ENCODE measurements at places on chromosomes 5 and 9. TPM values are rescaled to one million over a fixed set of nuclear protein-coding genes. Genes with fewer than 3 reads are reported as not detected.

DNA sequence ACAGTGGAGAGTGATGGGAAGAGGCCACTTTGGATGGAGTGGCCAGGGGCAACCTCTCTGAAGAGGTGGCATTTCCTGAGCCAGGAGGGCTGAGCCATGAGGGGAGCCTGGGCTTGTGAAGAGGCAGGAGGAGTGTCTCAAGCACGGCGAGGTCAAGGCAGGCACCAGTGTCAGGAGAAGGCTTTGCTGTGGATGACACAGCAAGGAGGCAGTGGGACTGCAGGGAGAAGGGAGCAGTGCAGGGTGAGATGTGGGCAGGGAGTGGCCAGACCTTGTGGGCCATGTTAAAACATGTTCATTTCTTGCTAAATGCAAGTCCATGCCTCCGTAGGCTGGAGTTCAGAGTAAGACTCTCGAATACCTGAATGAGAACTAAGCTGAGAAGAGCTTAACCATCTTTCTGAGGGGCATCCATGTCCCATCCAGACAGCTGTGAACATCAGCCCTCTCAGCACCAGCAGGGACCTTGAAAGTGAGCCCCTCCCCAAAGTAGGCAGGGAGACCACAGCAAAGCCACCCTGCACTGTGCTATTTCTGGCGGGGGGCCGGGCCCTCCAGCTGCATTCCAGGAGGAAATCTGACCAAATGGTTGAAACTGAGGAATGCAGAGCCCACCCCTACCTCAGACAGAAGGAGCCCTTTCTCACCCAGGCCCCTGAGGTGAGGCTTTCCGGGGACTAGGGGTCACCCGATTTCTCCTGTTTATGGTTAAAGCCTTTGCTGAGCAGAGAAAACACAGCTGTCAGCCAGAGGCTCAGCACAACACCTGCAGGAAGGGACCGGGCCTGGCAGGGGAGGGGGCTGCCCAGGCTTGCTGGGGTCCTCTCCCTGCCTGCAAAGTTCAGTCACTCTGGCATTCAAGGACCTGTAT, 16.1 kb upstream of the ARSI start:
- H3K4me1 ChIP-seq: peaks cover 36% of the 10 kb centered on the region
- H3K36me3 ChIP-seq: no peaks in the 10 kb centered on the region
- H3K27me3 ChIP-seq: no peaks in the 10 kb centered on the region
- no peak overlapping the region for H3K4me3 ChIP-seq
- no peak for DNase-seq

DNA sequence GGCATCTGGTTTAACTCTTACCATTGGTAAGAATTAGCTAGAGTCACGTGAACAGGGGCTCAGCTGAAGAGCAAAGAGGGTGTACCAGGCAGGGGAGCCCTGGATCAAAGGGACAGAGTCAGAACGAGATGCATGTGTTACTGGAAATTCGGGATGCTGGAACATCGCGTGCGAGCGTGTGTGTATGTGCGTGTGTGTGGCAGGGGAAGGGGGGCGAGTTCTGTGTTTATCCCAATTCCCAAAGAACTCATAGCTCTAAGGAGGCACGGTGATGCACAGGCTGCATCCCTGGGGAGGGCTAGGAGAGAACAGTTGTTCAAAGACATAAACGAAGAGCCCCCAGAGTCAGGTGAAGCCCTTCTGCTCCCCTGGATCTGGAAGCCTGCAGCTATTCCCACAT, 353.3 kb downstream of the GADD45G start:
- H3K27ac ChIP-seq: no peak overlapping the region
- H3K4me1 ChIP-seq: no peaks in the 10 kb centered on the region
- no peaks in the 10 kb centered on the region for H3K27me3 ChIP-seq
- DNase-seq: no peak
- H3K4me3 ChIP-seq: no peak overlapping the region
- no peaks in the 10 kb centered on the region for H3K36me3 ChIP-seq

The GALNT12 gene
- total RNA-seq: 13.0 TPM

DNA sequence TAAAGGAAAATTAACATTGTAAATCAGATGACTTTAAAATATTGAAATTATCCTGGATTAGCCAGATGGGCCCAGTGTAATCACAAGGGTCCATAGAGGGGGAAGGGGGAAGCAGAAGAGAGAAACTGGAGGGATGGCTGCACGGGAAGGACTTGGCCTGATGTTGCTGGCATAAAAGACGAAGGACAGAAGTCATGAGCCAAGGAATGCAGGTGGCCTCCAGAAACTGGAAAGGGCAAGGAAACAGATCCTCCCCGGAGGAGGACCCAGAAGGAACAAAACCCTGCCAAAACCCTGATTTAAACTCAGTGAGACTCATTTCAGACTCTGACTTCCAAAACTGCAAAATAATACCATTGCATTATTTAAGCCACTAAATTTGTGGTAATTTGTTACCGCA, 100.2 kb downstream of the ADAMTS2 start:
- H3K36me3 ChIP-seq: no peaks in the 10 kb centered on the region
- no peaks in the 10 kb centered on the region for H3K27me3 ChIP-seq
- H3K4me3 ChIP-seq: no peak overlapping the region
- peaks cover 3% of the 10 kb centered on the region for H3K4me1 ChIP-seq
- no peak for DNase-seq

The PCDHGA2 gene
- total RNA-seq: 0.08 TPM

GRCh38 chr9:134174073-134174449, 9.7 kb upstream of the RNU6ATAC start:
- H3K4me3 ChIP-seq: no peak overlapping the region
- H3K36me3 ChIP-seq: no peaks in the 10 kb centered on the region
- DNase-seq: no peak
- no peak overlapping the region for H3K27ac ChIP-seq
- H3K4me1 ChIP-seq: peaks cover 8% of the 10 kb centered on the region

DNA sequence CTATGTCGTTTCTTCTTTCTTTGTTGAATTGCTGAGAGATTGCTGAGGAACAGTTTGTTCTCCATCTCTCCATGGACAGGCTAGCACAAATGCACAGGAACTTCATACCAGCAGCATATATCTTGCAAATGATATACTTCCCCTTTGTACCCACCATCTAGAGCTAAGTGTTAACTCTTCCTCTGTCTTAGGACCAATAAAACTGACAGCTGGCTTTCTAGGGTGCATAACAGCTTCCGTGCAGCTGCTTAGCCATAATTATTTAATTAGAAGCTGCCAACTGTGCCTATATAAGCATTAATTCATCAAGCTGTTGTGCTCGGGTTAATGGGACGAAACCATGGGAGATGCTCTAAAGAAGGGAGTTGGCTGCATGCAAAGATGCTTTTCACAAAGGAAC, 38.7 kb downstream of the KCTD16 start:
- H3K27me3 ChIP-seq: no peaks in the 10 kb centered on the region
- H3K36me3 ChIP-seq: no peaks in the 10 kb centered on the region
- DNase-seq: no peak
- no peak overlapping the region for H3K27ac ChIP-seq
- H3K4me1 ChIP-seq: peaks cover 9% of the 10 kb centered on the region

Data from hepatocyte (in vitro differentiated cells).